ENCODE measurements at places on chromosomes 7 and 10.

- no peak for DNase-seq
These were observed 412 bp upstream of the PPIA start for GRCh38 chr7:44796034-44796503.

DNA sequence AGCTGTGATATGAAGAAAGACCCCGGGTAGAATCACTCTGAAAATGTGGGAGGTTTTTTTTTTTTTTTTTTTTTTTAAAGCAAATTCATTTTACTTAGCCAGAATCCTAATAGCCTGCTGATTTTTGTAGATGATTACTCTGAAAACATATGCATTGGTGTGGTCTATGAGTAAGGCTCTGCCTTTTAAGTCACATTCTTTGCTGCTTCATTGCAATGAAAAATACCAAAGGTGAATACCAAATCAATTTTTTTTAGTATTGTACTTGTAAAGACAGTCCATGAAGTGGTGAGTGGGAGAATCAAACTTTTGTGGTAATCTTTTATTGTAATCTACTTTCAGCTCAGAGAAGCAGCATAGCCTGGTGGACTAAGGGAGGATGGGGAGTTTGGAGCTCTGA is 130.3 kb downstream of the SDK1 start:
- no peak for DNase-seq

- no peak for DNase-seq
These were observed 259.8 kb upstream of the SEMA3A start for GRCh38 chr7:84454174-84454959.

GRCh38 chr10:33117230-33117629 is 159.2 kb upstream of the ITGB1 start:
- DNase-seq = no peak

DNA sequence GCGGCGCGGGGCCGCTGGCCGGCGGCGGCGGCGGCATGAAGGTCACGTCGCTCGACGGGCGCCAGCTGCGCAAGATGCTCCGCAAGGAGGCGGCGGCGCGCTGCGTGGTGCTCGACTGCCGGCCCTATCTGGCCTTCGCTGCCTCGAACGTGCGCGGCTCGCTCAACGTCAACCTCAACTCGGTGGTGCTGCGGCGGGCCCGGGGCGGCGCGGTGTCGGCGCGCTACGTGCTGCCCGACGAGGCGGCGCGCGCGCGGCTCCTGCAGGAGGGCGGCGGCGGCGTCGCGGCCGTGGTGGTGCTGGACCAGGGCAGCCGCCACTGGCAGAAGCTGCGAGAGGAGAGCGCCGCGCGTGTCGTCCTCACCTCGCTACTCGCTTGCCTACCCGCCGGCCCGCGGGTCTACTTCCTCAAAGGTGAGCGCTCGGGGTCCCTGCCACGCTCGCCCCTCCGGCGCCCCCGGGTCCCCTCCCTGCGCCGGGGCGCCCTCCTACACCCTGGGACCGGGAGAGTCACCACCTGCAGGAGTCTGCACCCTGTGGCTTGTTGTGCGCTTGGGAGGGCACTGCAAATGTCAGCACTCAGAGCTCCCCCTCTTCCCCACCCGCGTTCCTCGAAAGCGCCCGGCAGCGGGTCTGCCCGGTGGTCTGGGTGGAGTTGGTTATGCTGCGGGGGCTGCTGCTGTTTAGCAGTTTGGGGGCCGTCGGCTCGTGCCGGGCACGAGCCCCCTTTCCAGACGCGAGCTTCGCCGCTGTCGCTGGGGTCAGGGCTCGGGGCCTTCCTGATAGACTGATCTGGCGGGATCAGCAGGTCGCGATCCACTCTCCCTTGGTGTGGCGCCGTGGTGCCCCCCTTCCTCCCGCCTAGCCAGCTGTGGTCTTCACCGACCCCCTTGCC is 627 bp downstream of the DUSP5 start:
- no peak for DNase-seq

- no peak for DNase-seq
These were observed 35.6 kb upstream of the GALNT17 start for GRCh38 chr7:71096351-71096750.

DNA sequence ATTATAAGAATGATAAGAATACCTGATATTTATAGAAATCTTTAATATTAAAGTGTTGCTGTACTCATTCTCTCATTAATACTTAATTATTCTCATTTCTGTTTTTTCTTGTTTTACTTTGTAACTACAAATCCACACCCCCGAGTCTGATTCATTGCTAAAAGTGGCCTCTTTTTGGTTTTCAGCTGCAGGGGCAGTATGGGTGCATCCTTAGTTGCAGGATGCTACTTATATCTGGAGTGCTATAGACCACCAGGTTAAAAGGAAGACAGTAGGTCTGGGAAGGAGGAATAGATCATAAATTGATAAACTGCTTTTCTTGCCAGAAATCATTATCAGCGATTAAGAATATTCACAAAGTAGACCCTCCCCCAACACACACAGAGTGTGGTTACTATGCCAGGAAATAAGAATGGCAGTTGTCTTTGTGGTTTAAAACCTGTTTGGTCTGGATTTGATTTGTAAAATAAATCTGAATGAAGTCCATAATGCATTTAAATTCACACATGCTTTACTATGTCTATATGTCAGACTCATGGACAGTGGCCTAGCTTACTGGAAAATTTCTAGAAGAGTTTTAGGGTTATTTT is 96.5 kb downstream of the NRF1 start:
- DNase-seq = no peak

GRCh38 chr10:21980691-21981090 is 22.8 kb downstream of the DNAJC1 start:
- DNase-seq = no peak

DNA sequence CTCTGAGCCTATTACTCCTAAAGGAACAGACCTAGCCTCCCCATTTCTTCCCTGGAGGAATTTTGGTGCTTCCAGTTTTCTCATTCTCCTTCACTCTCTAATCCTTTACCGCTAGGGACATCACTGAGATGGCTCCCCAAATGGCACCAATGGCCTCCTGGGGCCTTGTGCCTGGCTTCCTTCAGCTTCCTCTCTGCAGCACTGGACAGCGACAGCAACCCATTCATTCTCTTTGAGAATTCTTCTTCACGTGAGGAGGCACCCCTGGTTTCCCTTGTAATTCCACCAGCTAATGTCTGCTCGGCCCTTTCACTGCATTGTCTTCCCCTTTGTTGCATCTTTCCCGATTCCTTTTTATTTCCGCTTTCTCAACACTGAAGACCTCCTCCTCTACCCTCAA is 24.6 kb upstream of the KDM7A start:
- no peak for DNase-seq

DNA sequence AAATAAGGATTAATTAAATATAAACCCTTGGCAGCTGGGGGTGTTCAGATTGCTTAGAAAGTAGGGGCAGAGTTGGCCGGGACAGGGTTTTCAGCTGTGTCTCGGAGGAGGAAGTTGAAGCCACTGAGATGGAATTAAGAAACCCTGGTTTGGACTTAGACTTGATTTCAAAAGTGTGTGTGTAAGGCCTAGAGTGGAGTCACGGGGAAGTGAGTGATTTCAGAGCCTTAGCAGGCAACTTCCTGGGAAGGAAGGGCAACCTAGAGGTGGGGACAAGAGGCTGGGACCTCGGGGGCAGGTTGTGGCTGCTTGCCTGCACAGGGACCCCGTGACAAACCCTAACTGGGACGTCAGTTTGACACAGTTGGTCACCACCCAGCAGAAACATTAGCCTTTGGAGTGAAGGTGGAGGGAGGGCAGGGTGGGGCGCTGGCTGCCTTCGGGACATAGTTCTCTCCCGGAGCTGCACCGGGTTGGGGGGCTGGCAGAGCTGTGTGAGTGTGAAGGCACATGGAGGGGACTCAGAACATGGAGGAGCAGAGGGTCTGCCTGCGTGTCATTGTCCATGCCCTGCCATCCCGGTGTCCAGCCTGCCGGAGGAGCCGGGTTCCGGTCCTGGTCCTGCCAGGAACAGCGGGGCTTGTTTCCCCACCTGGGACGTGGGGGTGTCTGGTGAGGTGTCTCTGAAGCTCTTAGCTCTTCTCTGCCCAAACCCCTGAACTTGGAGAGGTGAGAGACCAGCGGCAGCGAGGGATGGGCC is 1.8 kb downstream of the BRI3 start:
- DNase-seq = no peak

Data from KG1 (cell line).